ENCODE measurements at places on chromosomes 5 and 9.
A peak's percentile ranks its signal among the peaks of the same experiment; 100 is the strongest.

GRCh38 chr9:99253134-99253533 lies 31.1 kb downstream of the SEC61B start:
- DNase-seq, result no peak

DNA sequence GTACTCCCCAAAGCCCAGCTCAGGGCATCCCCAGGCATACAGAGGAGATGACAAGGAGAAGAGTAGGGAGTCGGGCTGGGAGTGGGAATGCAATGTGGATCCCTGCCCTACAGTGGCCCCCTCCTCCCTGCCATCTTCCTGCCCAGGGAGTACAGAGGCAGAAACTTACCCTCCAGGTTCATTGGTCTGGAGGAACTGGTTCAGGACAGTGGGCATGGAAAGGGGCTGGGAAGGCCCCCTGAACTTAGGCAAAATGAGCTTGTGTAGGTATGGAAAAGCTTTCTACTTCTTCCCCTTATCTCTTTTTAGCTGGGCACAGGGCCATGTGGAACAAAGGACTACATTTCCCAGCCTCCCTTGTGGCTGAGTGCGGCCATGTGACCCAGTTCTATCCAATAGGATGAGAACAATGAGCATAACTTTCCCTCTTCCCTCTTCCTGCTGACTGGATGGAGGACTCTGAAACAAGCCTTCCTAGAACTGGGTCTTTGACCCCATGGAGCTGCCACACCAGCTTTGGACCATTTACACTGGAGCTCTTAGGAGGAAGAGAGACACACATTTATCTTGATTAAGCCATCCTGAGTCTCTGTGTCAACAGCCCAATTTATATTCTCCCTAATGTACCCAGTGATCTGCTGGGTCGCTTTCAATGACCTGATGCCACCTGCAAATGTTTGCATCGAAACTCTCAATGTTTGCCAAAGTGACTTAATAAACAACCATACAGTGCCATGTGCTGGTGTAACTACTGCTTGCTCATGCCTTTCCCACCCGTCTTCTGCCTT lies 25.0 kb upstream of the HMCN2 start:
- DNase-seq, result peak; percentile 42

GRCh38 chr5:158354958-158355357 lies 496.0 kb upstream of the CLINT1 start:
- DNase-seq, result no peak

GRCh38 chr9:98401140-98402018 lies 145.9 kb upstream of the TBC1D2 start:
- peak; percentile 49 for DNase-seq

DNA sequence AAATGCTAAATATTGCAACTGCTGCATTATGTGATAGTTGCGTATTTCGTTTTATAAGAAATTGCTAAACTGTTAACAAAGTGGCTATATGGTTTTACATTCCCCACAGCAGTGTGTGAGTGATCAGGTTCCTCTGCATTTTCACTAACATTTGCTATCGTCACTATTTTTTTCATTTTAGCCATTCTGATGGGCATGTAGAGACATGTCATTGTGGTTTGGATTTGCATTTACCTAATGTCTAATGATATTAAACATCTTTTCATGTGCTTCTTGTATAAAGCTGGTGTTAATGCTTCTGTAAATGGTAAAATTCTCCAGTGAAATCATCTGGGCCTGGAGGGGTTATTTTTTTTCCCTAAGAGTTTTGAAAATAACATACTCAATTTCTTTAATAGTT lies 61.6 kb downstream of the ERCC6L2 start:
- DNase-seq, result no peak

- no peak for DNase-seq
These were observed 90.6 kb upstream of the OSMR start for GRCh38 chr5:38755181-38755580.

DNA sequence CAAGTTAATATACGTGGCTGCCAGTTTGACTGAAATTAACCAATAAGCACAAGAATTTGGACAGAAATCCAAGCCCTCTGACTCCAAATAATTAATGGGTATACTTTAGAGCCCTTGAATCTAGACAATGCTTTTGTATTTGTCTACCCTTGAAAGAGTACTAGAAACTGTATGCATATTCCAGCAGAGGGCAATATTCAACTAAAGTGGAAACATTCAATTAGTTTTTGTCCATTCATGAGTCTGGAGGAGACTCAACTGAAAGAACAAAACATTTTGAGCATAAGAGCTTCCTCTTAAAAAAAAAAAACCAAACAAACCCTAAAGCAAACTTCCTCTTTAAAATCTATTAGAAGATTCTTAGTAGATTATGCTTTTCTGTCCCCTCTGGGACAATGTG lies 157.8 kb downstream of the ARHGEF28 start:
- DNase-seq, result no peak

DNA sequence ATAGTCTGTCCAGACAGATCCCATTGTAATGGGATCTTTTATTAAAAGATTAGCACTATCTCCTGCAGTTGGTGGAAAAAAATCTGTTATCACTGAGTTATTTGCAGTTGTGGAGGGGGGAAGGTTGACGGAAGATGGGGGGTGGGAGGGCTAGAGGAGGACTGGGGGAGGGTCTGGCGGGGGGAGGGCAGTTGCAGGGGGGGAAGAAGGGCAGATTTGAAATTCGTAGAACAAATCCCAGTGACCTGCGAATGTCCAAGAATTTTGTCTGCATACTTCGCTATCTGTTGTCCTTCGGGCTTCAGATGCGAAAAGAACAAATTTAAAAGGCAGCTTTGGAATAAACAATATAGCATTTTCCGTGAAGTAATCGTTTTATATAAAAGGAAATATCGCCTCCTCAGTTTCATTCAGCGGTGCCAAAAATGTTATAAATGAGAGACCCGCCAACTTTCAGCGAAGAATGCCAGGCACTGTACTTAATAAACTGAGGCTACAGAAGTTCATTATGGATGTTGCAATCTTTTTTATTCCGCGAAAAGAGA lies 1.3 kb upstream of the FST start:
- DNase-seq, result no peak

- peak; percentile 42 for DNase-seq
These were observed 11.8 kb upstream of the MRNIP start for GRCh38 chr5:179870403-179870903.

GRCh38 chr5:42894057-42894456 lies 82.4 kb upstream of the SELENOP start:
- DNase-seq, result no peak

- DNase-seq, result no peak
These were observed 74.9 kb upstream of the CER1 start for GRCh38 chr9:14797435-14797834.

- DNase-seq, result no peak
These were observed 68.5 kb upstream of the RAI14 start for GRCh38 chr5:34587355-34588241.

GRCh38 chr5:16856531-16856930 lies 79.6 kb downstream of the MYO10 start:
- no peak for DNase-seq

GRCh38 chr5:91211997-91212713 lies 171.0 kb downstream of the ARRDC3 start:
- DNase-seq, result no peak

- DNase-seq, result no peak
These were observed 226.3 kb downstream of the SMARCA2 start for GRCh38 chr9:2241461-2241835.

- no peak for DNase-seq
These were observed 11.2 kb upstream of the PARP8 start for GRCh38 chr5:50655067-50655809.

- no peak for DNase-seq
These were observed 19.4 kb downstream of the GARNL3 start for GRCh38 chr9:127283917-127284497.

DNA sequence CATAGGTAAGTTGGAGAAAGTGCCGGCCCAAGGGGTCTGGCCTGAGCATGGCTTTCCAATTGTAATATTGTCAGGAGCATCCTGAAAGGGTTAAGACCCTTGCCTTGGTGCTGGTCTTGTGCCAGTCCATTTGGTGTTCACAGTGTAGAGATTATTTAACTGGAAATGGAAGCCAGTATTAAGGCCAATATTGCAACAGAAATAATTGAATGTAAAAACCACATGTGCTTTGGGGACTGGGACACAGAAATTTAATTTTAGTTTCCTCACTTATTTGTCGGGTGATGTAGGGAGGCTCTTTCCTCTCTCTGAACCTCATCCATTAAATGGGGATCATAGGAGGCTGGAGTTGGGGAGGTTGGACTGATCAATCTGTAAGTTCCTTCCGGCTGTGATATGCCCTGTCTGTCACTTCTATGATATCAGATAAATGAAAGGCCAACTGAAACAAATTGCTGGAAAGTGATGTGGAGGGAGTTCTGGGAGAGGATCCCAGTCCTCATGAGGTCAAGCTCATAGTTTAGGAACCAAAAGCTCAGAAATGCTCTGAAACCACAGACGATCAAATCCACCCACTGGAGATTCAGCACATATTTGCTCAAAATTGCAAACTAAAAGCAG lies 54.8 kb upstream of the COL15A1 start:
- DNase-seq, result no peak

DNA sequence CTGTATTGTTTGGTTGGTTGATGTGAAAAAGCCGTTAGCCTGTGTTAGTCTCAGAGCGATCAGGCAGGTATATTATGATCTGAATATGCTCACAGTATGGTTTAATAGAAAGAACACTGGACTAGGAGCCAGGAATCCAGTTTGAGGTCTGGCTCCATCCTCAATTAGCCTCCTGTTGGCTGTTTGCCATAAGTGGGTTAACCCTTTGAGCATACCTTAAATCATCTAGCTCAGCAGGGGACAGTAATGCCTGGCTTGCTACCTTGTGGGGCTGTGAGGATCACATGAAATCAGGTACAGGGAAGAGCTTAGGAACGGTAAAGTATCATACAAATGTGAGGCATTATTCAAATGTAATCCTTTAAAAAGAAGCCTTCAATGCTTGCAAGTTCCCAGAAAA lies 104.7 kb downstream of the CMYA5 start:
- DNase-seq, result no peak

DNA sequence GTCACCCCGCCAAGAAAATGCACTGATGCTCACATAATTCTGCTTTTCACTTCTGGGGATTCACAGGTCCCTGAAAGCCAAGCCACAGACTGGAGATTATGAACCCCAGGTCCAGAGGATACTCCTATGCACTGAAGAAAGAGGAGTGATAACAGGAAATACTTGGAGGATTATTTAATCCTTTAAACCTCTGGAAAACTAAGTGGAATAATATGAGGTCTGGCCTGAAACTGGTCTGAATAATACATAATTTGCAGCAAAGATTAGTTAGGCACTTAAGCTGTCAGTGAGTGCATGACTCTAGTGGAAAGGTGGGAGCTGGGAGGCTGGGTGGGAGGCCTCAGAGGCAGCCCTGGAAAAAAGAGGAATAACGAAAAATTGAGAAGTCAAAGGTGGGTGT lies 45.7 kb downstream of the MARCHF3 start:
- DNase-seq, result no peak

DNA sequence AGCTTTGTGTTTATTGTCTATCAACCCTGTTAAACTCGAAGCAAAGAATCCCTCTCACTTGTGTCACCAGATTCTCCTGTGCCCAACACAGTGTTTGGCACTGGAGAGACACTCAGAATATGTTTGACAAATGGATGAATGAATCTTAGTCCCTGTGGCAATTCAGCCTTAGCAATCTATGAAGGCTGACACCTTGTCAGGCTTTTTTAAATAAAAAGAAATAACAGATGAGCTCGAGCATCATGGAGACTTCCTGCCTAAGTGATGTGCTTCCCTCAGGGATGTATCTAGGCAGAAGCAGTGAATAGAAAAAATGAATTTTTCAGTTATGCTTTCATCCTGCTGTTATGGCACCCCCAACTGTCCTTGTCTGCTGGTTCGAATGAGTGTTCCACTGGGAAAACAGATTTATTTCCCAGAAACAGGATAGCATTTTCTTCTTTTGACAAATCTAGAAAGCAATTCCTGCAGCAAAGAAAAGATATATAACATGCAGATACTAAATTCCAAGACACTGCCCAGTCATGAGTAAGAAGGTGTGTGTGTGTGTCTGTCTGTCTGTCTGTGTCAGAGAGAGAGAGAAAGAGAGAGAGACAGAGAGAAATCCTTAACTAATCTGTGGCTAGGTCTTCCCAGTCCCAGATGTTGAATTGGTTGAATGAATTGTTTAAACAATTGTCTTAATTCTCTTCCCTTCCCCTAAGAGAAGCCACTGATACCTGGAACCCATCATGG lies 16.7 kb downstream of the MAMDC2 start:
- no peak for DNase-seq

DNA sequence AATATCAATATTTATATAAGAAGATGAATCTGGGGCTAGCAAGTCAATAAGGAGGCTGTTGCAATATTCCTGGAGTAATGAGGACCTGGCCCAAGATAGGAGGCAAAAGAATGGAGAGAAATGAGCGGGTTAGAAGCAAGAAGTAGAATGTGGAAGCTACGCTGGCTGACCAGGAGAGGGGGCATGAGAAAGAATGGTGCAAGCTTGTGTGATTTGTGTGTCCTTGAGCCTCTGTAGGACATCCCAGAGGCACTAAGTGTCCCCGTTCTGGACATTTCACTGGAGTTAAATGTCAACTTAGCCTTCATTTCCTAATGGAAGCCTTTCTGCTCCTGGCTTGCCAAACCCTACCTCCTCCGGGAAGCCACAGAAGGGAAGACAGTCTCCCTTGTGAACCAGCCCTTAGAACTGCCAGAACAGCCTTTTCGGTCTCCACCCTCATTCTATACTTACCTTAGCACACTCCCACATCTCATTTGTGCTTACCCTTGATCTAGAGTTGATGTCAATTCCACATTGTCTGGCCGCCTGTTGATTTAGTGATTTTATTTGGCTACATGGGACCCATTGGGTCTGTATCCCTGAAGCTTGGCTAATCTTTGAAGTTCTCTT lies 6.7 kb upstream of the PDE6A start:
- DNase-seq, result no peak

GRCh38 chr9:8709731-8710130 lies 910.2 kb upstream of the DMAC1 start:
- DNase-seq, result no peak

DNA sequence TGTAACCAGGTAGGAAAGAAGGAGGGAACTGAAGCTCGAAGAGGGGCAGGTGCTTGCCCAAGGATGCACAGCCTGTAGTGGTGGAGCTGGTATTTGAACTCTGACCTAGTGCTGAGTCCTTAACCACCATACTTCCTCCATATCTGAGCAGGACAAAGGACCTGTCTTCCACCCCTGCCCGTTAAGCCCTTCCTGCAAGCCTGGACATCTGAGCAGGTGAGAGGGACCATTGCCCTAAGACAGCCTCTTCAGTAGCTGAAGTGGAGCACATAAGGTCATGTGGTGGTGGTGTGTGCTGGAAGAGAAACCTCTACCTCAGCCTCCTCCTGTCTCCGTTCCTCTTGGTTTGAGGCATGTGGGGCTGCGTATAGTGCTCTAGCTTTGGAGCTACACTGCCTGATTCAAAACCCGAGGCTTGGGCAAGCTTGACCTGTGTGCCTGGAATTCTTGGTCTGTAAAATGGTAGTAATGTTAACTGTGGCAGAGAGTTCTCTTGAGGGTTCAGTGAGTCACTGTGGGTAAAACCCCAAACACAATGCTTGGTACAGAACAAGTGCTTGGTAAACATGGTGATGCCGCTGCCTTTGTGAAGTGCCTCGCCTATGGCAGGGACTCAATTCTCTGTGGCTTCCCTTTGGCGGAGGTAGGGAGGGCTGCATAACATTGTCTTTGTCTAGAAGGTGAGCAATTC lies 7.4 kb downstream of the GALNT10 start:
- DNase-seq, result no peak
